NCI-H446 treated with DMSO at 0.1 percent for 48 hours (cell line): ENCODE measurements at places on chromosomes 12 and 14.

- no peak for DNase-seq
These were observed 45.6 kb downstream of the TRMT5 start for GRCh38 chr14:60935319-60935718.

DNA sequence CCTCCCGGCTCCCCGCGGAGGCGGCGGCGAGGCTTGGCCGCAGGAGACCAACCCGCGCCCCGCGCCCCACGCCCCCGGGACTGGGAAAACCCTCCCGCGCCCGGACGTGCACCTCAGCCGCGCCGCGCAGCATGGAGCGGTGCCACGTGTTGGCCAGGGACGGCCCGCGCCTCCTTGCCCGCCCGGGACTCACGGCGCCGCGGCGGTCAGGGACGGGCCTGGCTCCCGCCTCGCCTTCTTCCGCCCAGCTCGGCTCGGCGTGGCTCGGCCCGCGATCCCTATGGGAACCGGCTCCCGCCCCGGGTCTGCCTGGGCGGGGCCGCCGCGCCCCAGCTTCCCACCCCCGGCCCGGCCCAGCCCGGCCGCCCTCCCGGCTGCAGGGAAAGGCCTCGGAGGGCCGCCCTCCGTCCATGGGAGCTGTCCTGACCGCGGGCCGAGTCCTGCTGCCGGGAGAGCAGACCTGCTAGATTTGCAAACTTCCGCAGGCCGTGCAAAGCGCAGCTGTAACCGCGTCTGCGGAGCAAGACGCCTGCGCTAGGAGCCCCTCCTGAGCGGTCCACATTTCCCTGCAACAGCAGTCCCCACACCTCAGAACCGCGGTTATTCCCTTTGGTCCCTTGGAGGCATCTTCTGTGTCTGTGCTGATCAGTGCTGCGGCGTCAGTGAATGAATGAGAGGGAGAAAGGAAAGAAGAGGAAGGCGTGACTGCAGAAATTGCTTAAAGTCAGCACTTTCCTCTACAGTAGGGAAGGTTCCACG, at the start of gene CDKL1:
TSS of gene CDKL1 (minus strand) at position 251 of the 759 bp plus-strand sequence. CDS start 1,013 bp downstream, outside the sequence.
- DNase-seq, result peak; percentile 46

GRCh38 chr14:58788655-58789503, 151.1 kb downstream of the DACT1 start:
- DNase-seq, result no peak

DNA sequence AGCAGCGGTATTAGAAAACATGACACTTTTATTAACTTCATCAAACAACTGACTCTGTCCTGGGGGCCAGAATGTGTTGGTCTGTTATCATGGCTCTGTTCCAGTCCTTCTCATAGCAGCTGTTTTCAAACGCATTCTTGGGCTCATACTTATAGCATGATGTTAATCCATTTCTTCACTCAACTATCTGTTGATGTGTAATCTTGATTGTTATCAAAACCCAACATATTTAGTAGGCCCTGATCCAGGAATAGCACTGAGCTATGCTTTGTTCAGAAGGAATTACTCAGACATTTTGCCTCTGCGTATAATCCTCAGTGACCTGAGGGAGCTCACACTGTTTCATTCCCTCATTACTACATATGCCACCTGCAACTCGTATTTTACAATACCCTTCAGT, 315.9 kb downstream of the BMP4 start:
- DNase-seq, result no peak

DNA sequence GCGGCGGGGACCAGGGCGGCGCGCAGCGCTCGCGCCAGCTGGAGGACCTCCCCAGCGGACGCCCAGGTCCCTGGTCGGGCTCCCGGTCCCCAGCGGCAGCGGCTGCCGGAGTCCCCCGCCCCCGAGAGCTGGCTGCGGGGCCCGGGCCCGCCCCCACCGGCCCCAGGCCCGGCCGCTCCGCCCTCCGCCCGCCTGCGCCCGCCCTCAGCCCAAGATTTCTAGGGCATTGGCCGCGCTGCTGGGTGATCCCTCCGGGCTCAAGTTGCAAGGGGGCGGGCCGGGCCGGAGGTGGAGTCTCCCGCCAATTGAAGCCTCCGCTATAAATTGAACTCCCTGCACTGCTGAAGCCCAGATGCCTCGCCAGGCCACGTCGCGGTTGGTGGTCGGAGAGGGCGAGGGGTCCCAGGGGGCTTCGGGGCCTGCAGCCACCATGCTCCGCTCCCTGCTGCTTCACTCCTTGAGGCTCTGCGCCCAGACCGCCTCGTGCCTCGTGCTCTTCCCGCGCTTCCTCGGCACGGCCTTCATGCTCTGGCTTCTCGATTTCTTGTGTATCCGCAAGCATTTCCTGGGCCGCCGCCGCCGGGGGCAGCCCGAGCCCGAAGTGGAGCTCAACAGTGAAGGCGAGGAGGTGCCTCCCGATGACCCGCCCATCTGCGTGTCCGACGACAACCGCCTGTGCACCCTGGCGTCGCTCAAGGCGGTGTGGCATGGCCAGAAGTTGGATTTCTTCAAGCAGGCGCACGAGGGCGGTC, at the start of gene DIO3:
TSS of gene DIO3 (plus strand) at position 351 of the 752 bp plus-strand sequence.
- no peak for DNase-seq

DNA sequence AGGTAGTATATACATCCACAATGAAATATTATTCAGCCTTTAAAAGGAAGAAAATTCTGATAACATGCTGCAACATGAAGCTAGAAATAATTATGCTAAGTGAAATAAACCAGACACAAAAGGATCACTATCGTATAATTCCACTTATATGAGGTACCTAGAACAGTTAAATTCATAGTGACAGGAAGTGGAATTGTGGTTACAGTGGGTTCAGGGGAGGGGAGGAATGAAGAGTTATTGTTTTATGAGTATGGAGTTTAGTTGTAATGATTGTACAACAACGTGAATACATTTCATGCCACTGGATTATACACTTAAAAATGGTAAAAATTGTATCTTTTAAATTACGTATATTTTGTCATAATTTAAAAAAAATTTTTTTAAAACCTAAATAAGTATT, 21.0 kb downstream of the EEA1 start:
- DNase-seq, result no peak

DNA sequence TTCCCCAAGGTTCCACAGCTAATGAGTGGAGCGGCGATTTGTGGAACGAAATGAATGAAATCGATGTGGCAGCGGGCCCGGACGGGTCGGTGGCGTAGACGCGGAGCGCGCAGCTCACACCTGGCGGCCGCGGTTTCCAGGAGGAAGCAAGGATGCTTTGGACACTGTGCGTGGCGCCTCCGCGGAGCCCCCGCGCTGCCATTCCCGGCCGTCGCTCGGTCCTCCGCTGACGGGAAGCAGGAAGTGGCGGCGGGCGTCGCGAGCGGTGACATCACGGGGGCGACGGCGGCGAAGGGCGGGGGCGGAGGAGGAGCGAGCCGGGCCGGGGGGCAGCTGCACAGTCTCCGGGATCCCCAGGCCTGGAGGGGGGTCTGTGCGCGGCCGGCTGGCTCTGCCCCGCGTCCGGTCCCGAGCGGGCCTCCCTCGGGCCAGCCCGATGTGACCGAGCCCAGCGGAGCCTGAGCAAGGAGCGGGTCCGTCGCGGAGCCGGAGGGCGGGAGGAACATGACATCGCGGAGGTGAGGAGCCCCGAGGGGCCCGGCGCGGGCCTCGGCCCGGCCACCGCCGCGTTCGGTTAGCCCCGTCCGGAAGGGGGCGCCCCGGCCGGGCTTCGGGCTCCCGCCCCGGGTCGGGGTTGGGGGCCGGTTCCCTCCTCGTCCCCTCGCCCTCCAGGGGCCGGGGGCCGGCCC, at the start of gene PTPN11:
TSS of gene PTPN11 (plus strand) at position 340 of the 689 bp plus-strand sequence. CDS start at position 505, 165 bp downstream.
- peak; percentile 34 for DNase-seq

GRCh38 chr14:51228890-51229289, 11.2 kb upstream of the TMX1 start:
- DNase-seq, result peak; percentile 82

DNA sequence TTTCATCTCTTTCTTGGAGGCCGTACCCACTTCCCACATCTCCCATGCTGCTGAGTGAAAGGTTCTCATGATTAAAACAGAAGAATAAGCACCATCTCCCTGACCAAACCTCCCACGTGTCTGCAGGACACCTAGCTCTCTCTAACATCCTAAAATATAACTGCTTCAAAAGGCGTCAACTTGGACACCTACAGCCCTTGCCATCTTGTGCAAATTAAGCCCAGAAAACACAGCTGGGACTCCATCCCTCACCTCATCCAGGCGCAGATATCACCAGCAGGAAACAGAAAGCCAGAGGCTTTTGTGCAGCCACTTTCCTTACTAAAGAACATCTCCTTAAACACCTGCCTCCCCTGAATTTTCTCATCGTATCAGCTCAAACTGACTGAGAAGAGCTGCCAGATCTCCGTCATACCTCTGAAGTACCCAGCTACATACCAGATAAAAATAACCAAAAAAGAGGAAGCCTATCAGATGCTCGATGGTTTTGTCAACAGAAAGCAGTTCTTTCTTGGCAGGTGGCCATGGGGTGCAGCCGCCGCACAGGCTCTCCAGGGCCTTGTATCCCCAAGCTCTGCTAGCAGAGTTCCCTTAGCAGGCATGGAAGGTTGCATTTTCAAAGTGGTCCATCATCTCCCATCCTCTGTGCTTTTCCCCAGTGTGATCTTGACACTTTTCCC, 28.8 kb downstream of the MAP3K9 start:
- no peak for DNase-seq

DNA sequence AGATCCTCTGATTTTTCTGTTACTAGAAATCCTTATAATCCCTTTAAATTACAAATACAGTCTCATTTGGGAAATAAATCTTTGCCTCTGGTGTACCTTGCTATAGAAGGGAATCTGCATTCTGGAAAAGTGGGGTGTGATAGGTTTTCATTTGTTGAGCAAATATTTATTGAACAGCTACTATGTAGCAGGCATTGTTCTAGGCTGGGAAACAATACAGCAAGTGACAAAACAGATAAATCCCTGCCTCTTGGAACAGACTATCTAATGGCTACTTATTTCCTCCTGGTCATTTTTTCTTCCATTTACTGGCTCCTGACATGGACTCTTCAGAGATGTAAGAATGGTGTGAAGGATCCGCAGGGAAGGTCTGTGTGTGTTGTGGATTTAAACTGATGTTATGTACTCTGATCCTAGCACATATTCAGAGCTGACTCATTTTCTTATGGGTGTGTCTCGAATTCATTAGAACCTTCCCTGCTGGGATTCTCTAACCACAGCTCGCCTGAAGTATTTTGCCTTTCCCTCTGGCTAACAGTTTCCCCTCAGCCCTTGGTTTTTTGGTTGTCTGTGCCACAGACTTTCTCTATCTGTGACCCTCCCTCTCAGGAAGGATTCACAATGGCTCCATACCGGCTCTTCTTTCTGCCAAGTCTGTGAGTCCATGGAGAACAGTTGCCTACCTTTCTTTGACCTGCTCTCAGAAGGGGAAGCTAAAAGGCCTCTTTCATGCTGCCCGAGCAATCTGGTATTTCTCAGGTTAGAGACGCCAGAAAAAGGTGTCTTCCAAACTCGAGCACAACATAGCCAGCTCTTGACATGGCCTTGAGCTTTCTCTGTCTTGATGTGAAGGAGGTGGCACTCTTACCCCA, 53.7 kb downstream of the TMTC2 start:
- no peak for DNase-seq

DNA sequence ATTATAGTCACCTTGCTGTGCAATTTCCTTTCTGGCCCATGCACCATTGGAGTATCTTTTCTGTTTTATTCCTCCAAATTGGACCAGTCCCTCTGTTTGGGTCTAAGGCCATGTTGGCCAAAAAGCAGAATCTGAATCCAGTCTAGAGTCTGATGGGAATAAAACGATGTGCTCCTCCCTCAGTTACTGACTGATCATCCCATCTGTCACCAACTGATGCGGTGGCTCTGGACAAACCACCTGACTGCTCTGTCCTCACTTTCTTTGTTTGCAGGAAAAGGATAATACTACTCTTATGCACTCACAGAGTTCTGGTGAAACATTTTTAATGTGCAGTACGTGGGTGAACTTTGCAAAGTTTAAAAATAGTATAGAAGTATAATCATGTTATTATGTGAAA, 120.2 kb upstream of the HIF1A start:
- DNase-seq, result no peak

DNA sequence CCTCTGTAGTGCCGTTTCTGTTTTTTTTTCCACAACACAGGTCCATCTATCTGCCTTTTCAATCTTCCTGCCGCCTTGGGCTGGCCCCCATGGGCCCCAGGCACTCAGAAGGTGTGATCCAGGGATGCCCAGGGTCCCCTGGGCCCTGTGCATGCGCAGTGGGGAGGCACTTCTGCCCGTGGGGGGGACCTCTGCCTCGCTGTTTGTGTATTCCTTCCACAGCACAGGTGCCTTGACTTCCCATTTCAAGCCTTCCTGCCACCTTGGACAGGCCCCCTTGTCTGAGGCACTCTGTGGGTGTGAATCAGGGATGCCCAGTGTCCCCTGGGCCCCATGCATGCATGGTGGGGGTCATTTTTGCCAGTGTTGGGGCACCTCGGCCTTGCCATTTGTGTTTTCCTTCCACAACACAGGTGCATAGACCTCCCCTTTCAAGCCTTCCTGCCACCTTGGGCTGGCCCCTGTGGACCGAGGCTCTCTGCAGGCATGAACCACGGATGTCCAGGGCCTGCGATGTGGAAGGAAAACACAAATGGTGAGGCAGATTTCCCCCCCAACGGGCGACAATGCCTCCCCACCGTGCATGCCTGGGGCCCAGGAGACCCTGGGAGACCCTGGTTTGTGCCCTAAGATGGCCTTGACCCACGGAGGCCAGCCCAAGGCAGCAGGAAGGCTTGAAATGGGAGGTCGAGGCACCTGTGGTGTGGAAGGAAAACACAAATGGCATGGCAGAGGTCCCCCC, 366.5 kb downstream of the ALG10 start:
- no peak for DNase-seq

GRCh38 chr14:96576359-96576758, 74.2 kb downstream of the PAPOLA start:
- no peak for DNase-seq

DNA sequence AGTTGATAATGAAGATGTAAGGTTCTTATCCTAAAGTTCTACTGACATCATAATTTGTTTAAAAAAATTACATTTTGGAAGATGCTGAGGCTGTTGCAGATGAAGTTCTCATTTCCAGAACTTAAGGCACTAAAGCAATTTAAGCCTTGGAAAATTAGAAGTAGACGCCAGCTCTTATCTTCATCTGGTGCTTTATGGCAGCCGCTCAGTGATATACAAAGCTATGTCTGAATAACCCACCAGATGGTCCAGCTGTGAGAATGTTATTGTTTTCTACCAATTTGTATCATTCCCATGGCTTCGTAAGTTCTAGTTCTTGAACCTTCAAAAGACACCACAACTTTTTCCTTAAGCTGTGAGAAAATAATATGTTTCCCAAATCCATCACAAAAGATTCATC, 212.1 kb upstream of the ARID2 start:
- no peak for DNase-seq

DNA sequence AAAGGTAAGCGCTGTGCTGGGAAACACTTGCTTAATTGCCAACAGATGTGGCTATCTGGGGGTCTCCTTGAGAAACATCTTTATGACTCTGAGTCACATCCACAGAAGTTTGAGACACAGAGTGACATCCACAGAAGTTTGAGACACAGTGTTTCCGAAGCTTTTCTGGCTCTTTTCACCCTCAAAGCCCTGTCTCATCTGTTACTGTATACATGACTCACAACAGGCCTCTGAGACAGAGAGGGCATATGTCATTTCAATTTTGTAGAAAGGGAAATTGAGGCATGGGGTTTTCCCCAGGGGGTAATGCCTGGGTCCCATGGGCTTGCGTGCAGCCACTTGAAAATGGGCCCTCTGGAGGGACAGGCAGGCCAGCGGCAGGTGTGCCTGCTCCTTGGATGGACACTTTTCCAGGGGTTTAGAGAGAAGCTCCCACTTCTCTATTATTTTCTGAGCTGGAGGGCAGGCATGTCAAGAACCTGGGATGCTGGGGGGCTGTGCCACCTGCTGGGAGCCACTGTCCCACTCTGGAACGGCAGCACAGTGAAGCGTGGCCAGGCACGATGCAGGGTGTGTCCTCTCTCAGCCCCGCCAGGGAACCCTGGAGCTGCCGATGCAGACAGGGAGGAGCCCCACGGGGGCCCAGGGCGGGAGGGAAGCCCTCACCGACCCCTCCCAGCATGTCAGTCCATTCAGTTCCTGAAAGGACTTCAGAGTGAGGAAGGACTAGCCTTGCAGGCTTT, 111.3 kb upstream of the FKBP4 start:
- no peak for DNase-seq
